GM23248 (cell line): ENCODE measurements at places on chromosomes 2 and 18. TPM values are rescaled to one million over a fixed set of nuclear protein-coding genes. Genes with fewer than 3 reads are reported as not detected.

- DNase-seq, result no peak
- no peak overlapping the region for H3K27ac ChIP-seq
- no peak overlapping the region for H3K4me3 ChIP-seq
- H3K27me3 ChIP-seq, result no peaks in the 10 kb centered on the region
- H3K4me1 ChIP-seq, result peaks cover 74% of the 10 kb centered on the region
Observed at GRCh38 chr2:226429476-226429875, 370.1 kb downstream of the IRS1 start.

- no peaks in the 10 kb centered on the region for H3K36me3 ChIP-seq
- peaks cover 7% of the 10 kb centered on the region; the same call in 1 of the 2 replicates for H3K4me1 ChIP-seq
- no peak overlapping the region for H3K27ac ChIP-seq
- peak; percentile 26 for DNase-seq
- H3K27me3 ChIP-seq, result no peaks in the 10 kb centered on the region
Observed at GRCh38 chr18:12005538-12006487, 24.5 kb downstream of the IMPA2 start.

- peaks cover 28% of the 10 kb centered on the region for H3K4me1 ChIP-seq
- no peak overlapping the region for H3K4me3 ChIP-seq
- DNase-seq, result peak; percentile 52
- no peak overlapping the region for H3K27ac ChIP-seq
- no peaks in the 10 kb centered on the region for H3K27me3 ChIP-seq
- H3K36me3 ChIP-seq, result no peaks in the 10 kb centered on the region
Observed at GRCh38 chr2:43478412-43479086, 117.3 kb downstream of the THADA start.

DNA sequence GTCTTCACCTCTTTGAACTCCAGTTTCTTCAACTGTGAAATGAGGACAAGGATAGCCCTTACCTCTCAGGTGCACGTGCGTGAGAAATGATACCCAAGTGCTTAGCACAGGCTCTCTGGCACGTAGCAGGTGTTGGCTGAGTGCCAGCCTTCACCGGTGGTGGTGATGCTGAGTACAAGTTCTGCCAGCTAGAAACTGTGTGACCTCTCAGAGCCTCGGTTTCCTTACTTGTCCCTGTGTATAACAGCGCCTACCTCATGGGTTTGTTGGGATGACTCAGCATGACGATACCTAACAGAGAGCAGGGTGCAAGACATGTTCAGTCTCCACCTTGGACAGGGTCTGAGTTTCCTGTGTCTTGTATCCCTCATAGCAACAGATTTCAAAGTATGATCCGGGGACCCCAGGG, 205.1 kb downstream of the TNS1 start:
- no peak overlapping the region for H3K4me3 ChIP-seq
- DNase-seq, result no peak
- peaks cover 14% of the 10 kb centered on the region; the same call in 1 of the 2 replicates for H3K36me3 ChIP-seq
- no peaks in the 10 kb centered on the region for H3K27me3 ChIP-seq

DNA sequence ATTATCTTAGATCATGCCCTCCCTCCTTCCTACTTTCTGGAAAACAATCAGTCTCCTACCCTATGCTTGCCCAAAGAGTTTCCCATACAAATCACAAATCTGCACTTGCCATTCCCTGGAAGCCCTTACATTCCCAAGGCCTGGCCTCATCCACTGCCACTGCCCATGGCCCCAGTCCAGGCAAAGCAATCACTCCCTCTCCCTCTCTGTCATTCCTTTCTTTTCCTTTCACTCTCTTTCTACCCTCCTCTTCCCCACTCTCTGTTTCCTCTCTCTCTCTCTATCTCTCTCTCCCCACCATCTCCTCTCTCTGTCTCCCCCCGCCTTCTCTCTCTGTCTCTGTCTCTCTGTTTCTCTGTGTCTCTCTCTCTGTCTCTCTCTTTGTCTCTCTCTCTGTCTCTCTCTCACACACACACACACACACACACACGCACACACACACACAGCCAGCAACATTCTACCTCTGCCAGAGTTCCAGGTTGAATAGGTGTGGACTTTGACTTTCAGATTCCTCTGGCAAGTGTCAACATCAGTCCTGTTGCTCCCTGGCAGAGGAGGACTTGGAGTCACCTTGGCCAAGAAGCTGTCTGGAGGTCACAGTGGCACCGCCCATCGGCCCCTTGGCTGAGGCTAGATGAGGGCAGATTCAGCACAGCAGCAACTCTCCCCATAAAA, 43.7 kb upstream of the NAT8 start:
- H3K27ac ChIP-seq, result no peak overlapping the region
- H3K27me3 ChIP-seq, result peaks cover 4% of the 10 kb centered on the region; the same call in 1 of the 2 replicates
- H3K4me1 ChIP-seq, result no peaks in the 10 kb centered on the region
- H3K4me3 ChIP-seq, result no peak overlapping the region

DNA sequence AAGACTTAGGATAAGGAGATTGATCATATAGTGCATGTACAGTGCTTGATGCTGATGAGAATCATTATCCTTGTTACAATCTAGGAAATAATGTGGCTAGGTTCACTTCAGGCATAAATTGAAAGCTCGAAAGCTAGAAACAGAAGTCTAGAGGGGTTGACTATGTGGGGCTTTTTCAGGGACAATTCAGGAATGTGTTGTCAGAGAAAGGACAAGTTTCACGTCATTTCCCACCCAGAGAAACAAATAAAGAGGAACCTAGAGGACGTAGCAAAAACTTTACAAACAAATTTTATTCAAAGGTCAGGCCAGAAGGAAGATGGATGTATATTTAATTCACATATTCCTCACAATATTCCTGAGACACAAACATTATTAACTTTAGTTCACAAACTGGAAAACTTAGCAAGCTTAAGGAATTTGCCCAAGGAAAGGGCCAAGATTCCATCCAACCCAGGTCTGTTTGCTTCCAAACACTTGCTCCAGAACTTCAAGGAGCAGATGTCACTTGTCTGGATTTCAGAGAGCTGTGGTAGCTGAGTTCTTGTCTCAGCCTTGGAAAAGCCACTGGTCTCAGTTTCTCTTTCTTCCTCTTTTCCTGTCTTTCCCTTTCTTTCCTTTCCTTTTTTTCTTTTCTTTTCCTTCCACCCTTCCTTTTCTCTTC, 7.4 kb downstream of the CYRIA start:
- H3K4me1 ChIP-seq, result no peaks in the 10 kb centered on the region
- H3K36me3 ChIP-seq, result no peaks in the 10 kb centered on the region
- H3K4me3 ChIP-seq, result no peak overlapping the region
- no peak overlapping the region for H3K27ac ChIP-seq
- no peak for DNase-seq

- peaks cover 81% of the 10 kb centered on the region for H3K27me3 ChIP-seq
- 0 out of 2 replicates have a peak, but pooled peaks cover 3% of the 10 kb centered on the region for H3K4me1 ChIP-seq
- H3K27ac ChIP-seq, result no peak overlapping the region
- peak; percentile 93 for DNase-seq
Observed at GRCh38 chr2:138948070-138948539, 167.9 kb upstream of the NXPH2 start.

DNA sequence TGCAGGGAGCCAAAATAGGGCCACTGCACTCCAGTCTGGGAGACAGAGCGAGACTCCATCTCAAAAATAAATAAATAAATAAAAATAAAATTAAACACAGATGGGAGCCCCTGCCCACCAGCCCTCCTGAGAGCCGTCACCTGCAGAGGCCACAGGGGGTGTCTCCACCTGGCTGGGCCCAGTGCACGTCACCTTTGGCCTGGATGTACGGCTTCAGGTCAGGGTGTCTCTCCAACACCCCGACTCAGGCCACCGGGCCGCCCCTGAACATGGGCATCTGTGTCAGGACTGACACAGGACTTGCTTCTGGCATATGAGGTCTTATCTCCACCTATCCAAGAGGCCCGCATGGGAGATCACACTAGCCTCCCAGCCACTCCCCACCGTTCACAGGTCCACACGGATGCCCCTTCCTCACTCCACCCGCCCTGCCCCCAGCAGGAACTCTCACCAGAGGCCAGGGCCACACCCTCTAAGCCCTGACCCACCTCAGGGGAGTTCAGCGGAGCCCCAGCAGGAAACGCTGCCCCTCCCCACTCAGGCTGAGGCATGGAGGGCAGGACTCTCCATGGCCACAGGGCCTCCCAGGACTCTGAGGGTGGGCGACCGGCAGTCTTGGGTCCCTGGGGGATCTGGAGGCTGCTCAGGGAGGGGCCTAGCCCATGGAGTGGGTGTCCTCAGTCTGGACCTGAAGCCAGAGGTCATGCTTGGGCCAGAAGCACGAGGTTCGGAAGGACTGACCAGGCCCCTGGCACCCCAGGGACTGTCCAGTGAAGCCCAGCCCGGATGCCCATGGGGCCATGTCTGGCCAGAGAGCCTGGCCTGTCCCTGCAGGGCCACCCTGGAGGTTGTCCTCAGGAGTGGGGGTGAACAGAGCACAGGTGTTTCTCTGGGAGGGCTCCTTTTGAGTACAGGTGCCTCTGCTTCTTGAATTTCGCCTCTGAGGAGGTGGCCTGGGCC, 1.6 kb upstream of the CROCC2 start:
- DNase-seq, result no peak
- no peak overlapping the region for H3K27ac ChIP-seq
- H3K4me1 ChIP-seq, result no peaks in the 10 kb centered on the region
- H3K4me3 ChIP-seq, result no peak overlapping the region
- no peaks in the 10 kb centered on the region for H3K36me3 ChIP-seq

- no peak overlapping the region for H3K4me3 ChIP-seq
- no peaks in the 10 kb centered on the region for H3K4me1 ChIP-seq
- H3K27me3 ChIP-seq, result peaks cover 7% of the 10 kb centered on the region; the same call in 1 of the 2 replicates
- no peak for DNase-seq
Observed at GRCh38 chr2:98713332-98714015, 17.5 kb downstream of the MGAT4A start.

GRCh38 chr2:210086292-210086691, 83.9 kb downstream of the RPE start:
- DNase-seq, result peak; percentile 57
- H3K4me1 ChIP-seq, result peaks cover 5% of the 10 kb centered on the region; the same call in 1 of the 2 replicates
- no peaks in the 10 kb centered on the region for H3K27me3 ChIP-seq
- no peak overlapping the region for H3K27ac ChIP-seq

DNA sequence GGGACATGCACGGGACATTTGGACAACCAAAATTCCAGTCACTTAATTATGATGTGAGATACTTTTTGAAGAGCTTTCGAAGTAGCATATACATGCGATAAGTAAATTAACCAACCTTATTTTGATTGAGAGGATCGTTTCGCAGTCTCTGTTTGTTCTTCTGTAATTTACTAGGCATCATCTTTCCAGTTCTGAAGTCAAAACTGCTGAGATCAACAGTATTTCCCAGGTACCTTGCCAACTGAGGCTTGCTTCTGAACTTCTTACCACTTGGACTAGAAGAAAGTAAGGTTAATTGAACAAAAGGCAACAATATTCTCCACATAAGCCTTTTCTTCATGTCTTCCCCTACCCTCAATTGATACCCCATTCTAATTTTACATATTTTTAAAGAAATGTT, 19.6 kb downstream of the MBD2 start:
- no peaks in the 10 kb centered on the region for H3K27me3 ChIP-seq
- no peak overlapping the region for H3K4me3 ChIP-seq
- no peak for DNase-seq
- peaks cover 37% of the 10 kb centered on the region for H3K36me3 ChIP-seq
- no peak overlapping the region for H3K27ac ChIP-seq
- H3K4me1 ChIP-seq, result peaks cover 27% of the 10 kb centered on the region

DNA sequence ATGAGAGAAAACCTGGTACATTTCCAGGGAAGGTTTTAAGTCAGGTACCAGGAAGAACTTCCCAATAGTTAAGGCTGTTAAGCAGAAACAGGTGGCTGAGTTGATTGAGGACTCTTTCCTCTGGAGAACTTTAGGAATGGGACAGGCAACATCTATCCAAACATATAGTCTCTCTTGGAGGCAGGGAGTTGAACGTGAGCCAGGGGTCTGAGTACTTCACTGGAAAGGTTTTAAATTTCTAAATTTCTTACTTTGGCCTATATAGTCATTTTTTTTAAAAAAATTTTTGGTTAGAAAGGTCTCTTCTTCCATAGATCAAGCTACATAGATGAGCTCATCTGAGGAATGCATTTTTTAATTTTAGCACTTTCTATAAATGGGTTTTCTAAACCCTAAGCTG, 261.4 kb upstream of the TCF4 start:
- no peak for DNase-seq
- no peaks in the 10 kb centered on the region for H3K4me1 ChIP-seq
- H3K36me3 ChIP-seq, result no peaks in the 10 kb centered on the region
- H3K27me3 ChIP-seq, result no peaks in the 10 kb centered on the region
- no peak overlapping the region for H3K27ac ChIP-seq

- H3K4me3 ChIP-seq, result no peak overlapping the region
- H3K36me3 ChIP-seq, result no peaks in the 10 kb centered on the region
- no peak overlapping the region for H3K27ac ChIP-seq
- H3K4me1 ChIP-seq, result no peaks in the 10 kb centered on the region
Observed at GRCh38 chr18:10965119-10965518, 184.2 kb downstream of the PIEZO2 start.

- H3K27me3 ChIP-seq, result no peaks in the 10 kb centered on the region
- H3K36me3 ChIP-seq, result no peaks in the 10 kb centered on the region
- DNase-seq, result no peak
- no peaks in the 10 kb centered on the region for H3K4me1 ChIP-seq
- no peak overlapping the region for H3K27ac ChIP-seq
- no peak overlapping the region for H3K4me3 ChIP-seq
Observed at GRCh38 chr18:25434745-25435144, 82.8 kb upstream of the ZNF521 start.

The SPOPL gene
- total RNA-seq, result 9.5 and 12.0 TPM in 2 replicates

The UGT1A3 gene
- total RNA-seq, result not detected in 2 replicates

The OR6B2 gene
- not detected in 2 replicates for total RNA-seq
